Mesothelial cell of epicardium (in vitro differentiated cells): ENCODE measurements at places on chromosomes 7 and 10.
A peak's percentile ranks its signal among the peaks of the same experiment; 100 is the strongest.

DNA sequence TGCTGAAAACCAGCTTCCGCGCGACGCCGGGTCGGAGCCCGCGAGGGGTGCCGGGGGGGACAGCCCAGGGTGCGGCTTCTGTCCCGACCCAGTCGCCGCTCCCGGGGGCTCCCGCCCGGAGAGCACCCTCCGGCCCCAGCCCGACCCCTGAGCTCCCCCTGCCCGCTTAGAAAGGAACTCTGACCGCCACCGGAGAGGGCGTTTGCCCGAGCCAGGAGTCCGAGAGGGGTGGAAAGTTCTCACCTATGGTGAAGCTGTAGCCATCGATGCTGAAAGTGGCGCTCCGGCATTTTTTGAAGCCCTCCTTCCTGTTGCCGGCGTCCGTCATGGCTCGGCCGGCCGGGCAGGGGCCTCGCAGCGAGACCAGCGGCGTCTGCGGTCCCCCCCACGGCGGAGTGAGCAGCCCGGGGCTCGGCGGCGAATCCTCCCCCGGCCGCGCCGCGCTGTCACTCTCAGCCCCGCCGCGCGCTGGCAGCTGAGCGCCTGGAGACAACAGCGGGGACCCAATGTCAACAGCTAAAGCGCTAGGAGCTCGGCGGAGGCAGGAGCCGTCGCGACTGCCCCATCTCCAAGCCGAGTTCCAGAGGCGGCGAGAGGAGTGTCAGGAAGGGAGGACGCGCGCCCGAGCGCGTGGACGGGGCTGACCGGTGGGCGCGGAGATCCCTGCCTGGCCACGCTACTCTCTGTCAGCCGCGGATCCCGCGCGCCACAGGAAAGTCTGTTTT lies 191.6 kb downstream of the LSM5 start:
- DNase-seq: peak; percentile 49

DNA sequence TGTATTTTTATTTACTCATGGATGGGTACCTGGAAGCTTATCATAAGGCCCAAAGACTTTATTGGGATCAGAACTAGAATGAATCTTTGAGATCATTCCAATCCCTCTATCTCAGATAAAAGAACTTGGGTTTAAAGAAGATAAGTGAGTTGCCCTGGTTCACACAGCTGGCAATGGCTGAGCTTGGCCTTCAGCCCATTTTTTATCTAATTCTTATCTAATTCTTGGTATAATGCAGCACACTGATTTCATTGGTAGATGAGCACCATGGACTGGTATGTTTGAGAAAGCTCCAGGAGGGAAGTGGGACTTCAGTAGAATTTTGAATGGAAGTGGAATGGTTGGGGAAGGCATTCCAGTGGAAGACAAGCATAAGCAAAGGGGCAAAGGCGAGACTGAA lies 558.9 kb downstream of the REEP3 start:
- DNase-seq: no peak

DNA sequence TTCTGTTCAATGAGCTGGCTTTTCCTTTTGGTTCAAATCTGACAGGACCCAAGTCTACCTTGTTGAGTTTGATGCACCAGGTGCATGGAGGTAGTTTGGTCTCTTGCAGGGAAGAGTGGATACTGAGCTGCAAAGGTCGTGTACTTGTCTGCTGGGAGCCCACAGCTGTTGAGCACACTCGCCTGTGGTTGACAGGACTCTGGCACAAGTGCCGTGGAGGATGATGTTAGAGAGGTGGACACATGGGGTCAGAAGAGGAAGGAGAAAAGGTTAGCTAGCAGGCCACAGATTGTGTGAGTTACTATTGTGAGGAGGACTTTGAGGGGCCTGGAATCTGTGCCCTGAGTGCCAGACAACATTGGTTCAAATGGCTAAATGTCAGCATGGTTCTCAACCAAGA lies 197.3 kb downstream of the CREB5 start:
- no peak for DNase-seq

DNA sequence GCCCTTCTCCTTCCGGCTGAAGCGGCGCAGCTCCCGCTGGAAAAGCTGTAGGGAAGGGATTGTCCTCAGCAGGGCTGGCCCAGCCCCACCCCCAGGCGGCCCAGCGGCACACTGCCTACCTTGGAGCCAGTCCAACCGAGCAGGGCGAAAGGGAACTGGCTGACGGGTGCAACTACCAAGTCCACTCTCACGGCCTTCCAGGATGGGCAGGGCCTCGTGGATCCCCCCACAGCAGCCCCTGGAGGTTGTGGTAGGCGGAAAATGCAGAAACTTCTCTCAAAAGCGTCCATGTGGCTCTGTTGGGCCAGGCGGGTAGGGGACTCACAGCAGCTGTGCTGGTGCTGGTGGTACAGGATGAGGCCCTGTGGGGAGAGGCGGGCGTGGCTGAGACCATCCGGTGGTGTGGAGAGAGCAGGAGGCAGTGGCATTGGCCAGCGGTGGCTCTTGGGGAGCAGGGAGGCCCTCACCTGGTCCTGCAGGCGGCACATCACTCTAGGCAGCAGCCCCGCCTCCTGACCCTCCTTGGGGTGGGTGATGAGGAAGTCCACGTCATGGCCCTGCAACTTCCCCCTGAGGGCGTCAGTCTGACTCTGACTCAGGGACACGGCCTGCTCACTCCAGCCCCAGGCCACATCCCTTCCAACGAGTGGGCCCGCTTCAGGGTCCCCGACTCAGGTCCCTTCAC lies 8.4 kb upstream of the PGAM2 start:
- no peak for DNase-seq

DNA sequence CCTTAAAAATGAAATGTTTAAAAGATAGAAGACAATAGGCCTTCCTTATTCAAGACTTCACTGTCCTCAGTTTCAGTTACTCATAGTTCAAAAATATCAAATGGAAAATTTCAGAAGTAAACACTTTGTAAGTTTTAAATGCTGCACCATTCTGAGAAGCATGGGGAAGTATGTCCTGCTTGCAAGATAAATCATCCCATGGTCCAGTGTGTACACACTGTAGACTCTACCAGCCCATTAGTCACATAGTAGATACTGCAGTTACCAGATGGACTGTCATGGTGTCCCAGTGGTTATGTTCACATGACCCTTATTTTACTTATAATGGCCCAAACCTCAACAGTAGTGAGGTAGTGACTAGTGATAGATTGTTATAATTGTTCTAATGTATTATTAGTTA lies 69.5 kb downstream of the PTPN12 start:
- no peak for DNase-seq

- DNase-seq: no peak
These were observed 149.5 kb upstream of the LRGUK start for GRCh38 chr7:133977409-133978274.

DNA sequence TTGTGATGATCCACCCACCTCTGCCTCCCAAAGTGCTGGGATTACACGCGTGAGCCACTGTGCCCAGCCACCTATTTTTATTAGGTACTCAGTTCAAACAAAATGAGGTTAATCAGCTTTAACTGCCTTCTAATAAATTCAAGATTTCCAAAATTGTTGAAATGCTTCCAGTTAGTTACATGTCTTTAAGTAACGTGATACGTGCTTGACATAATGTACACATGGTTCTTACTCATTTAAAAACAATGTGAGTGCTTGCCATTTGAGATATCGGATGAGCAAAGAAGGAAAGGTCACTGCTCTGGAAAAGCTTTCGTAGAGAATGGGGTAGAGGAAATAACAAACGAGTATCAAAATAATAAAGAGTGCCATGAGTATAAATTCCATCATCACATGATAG lies 83.6 kb downstream of the KMT2E start:
- no peak for DNase-seq
